Right renal cortex interstitium (tissue), 3 donors: ENCODE measurements at places on chromosomes 7 and 10. TPM values are rescaled to one million over a fixed set of nuclear protein-coding genes. Genes with fewer than 3 reads are reported as not detected.

ACSL5 gene
- polyA plus RNA-seq, result 5.1 TPM

CACNB2 gene
- 3.3 TPM for polyA plus RNA-seq

DNA sequence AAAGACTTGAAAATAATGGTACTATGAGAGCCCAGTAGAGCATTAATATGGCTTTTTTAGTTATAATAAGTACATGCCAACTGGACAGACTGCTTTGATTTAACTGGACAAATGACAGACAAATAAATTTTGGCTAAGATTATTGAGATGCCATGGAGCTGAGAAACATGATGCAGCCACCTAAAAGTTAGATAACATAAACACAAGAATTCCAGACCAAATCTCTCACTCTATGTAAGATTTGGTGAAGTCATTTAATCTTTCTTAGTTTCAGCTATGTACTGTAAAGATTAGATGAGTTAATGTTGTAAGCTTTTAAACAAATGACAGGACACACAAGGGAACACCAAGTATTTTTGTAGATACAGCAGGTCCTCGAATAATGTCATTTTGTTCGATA is 118.2 kb downstream of the CACNA2D1 start:
- no peak for DNase-seq

- no peak for DNase-seq
Observed at GRCh38 chr7:3162289-3162688, 118.6 kb upstream of the CARD11 start.

DNA sequence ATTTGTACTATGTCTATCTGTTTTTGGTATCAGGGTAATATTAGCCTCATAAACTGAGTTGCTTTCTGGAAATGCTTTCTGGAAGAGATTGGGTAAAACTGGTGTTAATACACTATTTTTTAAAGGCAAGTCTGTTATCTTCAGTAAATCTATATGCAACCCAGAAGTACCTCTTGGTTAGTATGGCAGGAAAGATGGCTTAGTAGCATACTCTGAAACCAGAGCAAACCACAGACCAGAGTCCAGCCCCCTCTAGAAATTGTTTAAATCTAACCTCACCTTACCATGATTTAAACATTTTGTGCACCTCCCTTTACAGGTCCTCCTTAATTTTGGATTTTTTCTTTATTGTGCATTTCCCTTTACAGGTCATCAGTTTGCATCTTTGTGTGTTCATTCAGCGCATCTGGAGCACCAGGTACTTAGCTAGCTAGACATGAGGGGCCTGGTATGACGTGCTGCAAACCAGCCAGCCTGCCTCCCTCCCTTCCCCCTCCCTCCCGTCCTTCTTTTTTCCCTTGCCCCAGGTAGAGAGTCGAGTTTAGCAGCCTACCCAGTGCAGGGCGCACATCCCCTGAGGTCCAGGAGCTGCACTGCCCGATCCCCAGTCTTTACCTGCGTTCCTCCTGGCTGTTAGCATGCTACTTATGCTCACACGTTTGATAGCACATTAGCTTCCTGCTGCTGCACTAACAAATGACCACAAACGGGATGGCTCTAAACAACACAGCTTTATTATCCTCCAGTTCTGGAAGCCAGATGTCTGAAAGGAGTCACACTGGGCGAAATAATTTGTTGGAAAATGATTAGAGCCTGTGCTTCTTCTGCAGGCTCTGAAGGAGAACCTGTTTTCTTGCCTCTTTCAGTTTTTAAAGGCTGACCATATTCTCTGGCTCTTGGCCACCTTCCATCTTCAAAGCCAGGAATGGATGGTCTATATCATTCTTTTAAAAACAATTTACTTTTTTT is 299.9 kb upstream of the HABP2 start:
- DNase-seq, result no peak

GRCh38 chr10:7153750-7154149 is 257.1 kb downstream of the SFMBT2 start:
- DNase-seq, result no peak

DNA sequence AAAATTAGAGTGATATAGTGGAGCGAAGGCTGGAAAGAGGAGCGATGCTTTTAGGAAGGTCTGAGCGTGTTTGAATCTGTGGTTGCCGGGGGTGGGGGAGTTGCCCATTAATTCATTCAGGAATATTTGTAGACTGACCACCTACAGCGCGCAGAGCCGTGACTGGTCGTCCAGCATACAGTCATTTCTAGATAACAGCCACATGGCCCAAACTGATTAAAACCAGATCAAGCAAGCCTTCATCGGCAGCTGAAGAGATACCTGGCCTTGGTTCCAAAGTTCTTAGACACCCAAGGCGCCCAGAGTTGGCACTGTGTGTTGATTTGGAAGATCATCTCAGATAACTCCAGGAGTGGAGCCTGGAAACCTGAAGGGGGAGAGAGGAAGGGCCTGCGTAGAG is 1.7 kb downstream of the PROSER2 start:
- no peak for DNase-seq

DNA sequence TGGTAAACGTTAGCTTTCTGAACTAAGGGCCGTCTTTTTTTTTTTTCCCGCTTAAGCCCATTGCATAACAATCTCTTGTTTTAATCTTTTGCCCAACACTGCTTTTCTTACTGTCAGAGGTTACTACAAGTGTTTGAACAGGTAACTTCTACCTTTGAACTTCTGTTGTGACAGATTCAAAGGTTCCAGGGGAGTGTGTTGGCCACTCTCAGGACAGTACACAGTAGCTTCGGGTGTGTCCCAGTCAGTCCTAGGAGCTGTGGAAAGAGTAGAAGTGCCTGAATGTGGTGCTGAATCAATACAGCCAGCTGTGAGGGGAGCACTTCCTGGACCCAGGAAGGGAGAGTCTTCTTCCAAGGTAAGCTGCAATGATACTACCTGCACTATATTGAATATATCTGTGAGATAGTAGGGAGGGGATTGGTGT is at the start of gene ACSL5:
TSS of gene ACSL5 (plus strand) at position 205 of the 427 bp plus-strand sequence. CDS start 20,831 bp downstream, outside the sequence.
- no peak for DNase-seq

- no peak for DNase-seq
Observed at GRCh38 chr7:131241386-131241785, 86.3 kb upstream of the MKLN1 start.

DNA sequence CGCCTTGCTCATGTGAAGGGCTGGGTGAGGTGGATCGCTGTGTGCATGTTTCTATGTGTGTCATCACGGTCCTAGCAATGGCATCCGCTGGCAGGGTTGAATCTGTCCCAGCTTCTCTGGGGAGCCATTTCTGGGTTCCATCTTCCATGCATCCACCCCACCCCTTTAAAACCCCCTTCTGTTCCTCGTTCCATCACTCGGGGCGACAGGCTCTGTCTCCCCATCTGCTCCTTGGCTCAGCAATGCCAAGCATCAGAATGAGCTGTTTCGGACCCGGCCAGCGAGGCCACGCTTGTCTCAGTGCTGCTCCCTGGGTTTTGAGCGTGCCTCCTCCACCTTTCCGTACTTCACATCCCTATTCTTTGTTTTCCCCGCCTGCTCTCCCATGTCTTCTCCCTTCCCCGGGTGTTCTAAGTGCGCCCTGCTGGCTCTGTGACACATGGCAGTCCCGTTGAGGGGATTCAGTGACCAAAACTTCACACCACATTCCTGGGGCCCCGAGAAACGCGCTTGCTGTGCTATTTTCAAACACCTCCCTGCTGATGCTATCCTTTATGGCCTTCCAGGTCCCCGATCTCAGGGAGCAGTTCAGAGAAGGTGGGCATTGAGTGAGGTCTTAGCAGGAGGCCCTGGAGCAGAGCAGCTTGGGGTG is 554.1 kb upstream of the FOXK1 start:
- no peak for DNase-seq
